Stimulated activated naive CD8-positive, alpha-beta T cell treated with anti-CD3 and anti-CD28 coated beads, Interleukin-15, Interleukin-2, amounts not matched to agents 100 U/mL and 50 U/mL, for 24 hours (primary cell): ENCODE measurements at places on chromosomes 5 and 9.

DNA sequence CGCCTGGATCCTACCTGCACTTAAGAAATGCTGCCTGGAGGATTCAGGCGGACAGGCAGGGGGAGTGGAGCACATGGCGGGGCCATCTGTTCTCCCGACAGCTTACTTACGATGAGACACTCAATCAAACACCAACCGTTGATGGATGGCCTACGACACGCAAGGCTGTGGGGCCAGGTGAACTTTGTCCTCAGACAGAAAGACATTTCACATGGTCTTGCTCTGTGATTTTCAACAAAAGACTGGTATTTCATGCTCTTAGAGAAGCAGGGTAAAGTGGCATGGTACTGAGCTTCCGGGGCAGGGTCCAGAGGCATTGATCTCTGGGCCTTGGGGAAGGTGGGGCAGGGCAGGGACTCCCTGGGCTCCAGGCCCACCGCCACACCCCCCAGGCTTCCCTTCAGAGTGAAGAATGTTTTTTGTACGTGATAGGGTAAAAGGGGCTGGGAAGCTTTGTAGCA lies 9.1 kb upstream of the OLFM1 start:
- DNase-seq = no peak

- DNase-seq = no peak
These were observed 9.7 kb downstream of the FNIP1 start for GRCh38 chr5:131786900-131787692.

DNA sequence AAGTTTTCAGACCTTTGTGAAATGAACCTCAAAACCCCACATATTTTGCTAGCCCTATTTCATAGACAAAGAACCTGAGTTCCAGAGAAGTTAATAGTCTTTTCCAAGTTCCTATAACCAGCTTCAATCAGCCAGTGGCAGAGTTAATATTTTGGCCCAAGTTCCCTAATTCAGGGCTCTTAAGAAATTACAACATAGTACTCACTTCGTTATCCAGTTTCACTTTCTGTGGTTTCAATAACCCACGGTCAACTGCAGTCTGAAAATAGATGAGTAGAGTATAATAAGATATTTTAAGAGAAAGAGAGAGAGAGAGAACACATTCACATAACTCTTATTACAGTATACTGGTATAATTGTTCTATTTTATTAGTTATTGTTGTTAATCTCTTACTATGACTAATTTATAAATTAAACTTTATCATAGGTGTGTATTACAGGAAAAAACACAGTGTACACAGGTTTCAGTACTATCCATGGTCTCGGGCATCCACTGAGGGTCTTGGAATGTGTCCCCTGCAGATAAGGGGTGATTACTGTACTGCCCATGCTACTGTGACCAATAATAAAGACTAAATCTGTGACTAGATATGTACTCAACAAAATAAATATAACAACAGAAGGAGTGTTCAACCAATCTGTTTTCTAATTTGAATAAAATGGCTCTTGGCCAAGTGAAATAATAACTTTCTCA lies 9.3 kb upstream of the MYOT start:
- no peak for DNase-seq

DNA sequence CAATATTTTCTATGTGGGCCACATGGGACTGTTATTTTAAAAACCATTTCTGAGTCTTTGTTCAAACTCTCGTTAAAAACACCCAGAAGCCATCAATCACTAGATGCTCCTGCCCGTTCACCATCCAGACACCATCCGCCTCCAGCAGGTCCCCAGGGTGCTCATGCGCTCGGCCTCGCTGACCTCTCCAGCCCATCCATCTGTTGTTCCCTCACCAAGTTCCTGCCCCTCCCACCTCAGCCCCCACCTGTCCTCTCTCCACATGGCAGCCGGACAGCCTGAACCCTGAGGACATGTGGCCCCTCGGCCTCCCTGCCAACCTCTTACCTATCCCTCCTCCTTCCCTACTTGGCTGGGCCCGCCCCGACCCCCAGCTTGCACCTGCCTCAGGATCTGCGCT lies 31.6 kb downstream of the NSUN2 start:
- no peak for DNase-seq

DNA sequence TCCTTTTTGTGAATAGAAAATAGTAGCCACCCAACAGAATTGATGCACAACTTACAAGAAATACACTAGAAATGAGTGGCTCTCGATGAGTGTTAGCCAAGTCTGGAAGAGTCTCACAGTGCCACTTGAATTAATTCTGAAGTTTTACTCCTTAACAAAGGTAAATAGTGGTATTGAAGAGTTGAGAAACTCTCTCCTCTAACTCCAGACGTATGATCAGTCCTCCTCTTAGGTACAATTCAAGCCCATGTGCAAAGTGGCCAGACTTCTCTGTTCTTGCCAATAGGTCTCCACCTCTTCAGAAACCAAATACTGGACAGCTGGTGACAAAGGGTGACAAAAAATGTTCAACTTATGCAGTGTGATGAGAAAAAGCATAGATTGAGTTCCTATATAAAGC lies 38.5 kb upstream of the ADAMTS16 start:
- DNase-seq = no peak

DNA sequence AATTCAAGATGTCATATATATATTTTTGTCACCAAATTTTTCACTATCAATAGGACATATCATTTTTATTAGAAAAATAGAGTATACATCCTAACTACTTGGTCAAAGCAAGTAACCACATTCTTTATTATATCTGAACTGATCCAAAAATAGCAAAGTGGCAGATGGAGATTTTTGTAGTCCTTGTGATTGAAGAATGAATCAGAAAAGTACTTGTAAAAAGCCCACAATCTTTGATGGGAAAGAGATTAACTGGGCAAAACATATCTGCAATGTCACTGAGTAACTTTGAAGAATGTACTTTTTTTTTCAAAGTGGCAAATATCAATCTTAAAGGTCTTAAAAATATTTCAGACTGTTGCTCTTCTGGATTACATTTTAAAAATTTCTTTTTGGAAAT lies 1040.6 kb upstream of the SEMA6A start:
- no peak for DNase-seq

- DNase-seq = no peak
These were observed 31.5 kb downstream of the GAPVD1 start for GRCh38 chr9:125293134-125293533.

DNA sequence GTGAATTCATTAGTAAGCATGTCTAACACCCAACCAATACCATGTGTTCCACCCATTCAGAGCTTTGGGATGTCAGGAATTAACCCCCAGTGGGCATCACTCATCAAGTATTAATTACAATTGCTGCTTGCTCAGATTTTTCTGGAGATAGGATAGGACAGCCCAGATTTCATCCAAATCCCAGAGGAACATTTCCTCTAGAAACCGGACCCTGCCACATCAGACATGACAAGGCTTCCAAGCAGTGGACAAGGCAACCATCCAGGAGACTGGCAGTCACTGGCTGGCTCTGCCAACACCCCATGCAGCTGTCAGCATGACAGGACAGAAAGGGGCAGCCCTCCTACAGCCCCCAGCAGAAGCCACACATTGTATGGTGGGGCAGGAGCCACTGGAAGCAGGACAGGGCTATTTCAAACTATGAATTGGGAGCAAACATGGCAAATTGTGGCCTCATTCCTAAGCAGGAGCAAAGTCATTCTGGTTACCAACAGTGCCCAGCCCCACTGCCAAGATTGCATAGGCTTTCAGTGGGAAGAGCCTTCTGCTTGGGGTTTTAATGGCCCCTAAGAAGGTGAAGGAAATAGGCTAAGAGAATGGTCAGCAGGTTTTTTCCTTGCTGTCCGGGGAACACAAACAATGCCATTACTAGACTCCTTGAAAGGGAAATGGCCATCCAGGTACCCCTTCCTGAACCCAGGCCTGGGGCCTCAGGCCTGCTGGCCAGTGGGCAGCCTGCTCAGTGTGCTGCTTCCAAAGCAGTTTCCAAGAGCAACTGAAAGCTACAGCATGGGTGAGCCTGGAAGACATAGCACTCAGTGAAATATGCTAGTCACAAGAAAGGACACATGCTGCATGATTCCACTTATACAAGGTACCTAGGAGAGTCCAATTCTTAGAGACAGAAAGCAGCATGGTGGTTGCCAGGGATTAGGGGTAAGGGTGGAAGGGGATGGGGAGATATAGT lies 294.7 kb upstream of the SLC30A5 start:
- DNase-seq = no peak

DNA sequence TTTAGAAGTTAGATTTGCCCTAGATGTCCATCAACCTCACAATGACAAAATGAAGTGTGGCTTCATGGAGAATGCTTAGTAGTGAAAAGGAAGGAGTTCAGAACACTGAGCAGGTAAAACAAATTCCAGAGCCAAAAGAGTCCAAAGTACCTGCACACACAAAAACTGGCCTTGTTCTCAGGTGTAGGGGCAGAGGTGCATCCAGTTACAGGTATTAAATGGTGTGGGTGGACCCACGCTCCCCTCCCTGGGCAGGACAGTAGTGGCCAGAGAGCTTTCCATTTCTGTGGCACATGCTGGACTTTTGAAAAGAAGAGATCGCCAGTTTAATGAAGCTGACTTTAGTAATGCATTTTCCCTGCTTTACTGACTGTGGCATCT lies 47.2 kb downstream of the SECISBP2 start:
- DNase-seq = no peak

DNA sequence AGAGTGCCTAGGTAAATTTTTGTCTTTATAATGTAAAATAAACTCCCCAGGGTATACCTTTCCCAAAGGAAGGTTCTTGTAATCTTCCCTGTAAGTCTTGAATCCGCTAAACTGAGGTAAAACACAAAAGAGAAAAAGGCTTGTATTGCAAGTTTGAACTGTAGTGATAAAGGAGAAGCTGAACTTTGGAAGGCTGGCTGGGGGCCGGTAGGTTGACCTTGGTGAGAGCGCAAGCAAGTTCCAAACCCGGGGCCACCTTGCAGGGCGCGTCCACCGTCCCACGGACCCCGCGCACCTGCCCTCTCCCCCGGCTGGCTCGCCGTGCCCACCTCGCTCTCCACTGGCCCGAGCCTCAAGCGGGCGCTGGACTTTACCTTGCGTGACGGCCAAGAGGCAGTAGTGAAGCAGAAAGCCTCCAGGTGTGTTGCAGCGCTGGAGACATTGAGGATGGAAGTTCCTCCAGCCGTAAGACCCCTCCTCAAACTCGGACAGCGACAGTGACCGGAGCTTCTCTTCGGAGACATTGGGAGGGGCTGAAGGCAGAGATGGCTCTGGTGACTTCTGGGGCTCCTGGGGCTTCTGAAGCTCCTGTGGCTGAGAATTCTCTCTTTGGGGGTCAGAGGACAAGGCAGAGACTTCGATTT lies 428 bp downstream of the SLCO4C1 start:
- no peak for DNase-seq

DNA sequence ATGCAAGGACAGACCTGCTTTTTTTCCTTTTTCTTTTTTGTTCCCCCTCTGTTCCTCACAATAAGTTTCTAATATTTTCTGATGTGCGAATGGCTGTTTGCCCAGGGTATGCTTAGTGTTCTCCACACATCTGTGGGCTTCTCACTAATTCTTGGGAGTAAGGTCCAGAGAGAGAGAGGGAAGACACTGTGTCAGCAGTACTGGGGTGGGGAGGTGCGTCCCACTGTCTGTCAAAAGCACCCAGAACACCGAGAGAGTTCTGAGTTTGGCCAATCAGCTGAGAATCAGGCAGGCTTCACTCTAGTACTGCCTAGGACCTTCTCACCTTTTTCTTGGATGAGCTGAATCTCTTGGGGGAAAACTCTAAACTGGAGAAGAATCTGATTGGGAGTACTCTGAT lies 61.8 kb downstream of the ELL2 start:
- DNase-seq = no peak

DNA sequence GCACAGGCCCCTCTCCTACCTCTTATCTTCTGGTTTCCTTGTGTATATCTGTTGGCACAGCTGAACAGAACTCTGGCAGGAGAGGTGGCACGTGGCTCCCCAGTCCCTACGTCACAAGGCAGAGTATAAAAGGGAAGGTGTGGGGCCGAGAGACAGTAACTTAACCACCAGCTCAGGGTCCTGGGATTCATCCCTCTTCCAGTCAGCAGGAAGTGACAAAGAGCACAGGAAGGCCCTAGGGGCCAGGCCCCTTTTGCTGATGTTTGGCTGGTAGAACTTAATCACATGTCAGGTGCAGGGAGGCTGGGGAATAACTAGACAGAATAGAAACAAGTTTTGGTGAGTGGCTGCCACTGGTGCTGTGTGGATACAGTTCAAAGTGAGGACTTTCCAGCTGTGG lies 4.5 kb upstream of the ICE1 start:
- no peak for DNase-seq

DNA sequence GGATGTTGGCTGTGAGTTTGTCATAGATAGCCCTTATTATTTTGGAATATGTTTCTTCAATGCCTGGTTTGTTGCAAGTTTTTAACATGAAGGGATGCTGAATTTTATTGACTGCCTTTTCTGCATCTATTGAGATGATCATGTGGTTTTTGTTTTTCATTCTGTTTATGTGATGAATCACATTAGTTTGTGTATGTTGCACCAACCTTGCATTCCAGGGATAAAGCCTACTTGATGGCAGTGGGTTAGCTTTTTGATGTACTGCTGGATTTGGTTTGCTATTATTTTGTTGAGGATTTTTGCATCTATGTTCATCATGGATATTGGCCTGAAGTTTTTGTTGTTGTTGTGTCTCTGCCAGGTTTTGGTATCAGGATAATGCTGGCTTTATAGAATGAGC lies 225.6 kb downstream of the PCSK1 start:
- no peak for DNase-seq

DNA sequence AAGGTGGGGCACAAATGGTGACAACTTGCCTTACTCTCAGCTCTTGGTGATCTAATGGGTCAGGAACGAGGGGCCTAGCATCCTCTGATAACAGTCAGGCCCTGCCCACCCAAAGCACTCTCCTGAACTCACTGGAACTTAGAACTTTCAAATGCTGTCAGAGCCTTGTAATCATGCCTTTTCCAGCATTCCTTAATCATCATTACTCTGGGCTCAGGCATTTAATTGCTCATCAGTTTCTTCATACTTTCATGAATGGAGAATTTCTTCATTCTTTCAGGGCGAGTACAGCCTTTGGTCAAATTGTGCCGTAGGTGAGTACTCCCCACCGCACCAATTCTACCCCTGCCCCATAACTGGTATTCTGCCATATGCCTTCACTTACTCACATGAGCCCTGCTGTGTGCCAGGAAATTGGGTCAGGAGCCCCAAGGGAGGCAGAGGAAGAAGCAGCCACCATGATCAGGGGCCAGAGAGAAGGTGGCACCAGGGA lies 30.2 kb upstream of the DUSP1 start:
- DNase-seq = no peak

DNA sequence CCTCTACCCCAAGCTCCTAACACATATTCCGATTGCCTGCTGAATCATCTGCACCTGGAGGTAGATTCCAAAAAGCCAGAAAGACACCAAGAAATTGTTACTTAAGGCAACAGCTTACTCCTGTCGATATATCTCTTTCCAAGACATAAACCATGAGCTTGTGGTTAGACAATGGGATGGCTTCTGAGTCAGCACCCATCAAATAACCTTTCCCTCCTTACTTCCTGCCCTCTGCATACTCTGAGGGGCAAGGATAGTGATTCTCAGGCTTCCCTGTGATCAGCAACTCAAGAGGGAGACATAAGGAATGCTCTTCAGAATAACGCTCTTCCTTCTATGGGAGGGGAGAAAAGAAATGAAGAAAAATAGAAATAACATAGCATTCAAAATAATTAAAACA lies 70.9 kb downstream of the TMEM215 start:
- no peak for DNase-seq

GRCh38 chr5:128155776-128156175 lies 72.2 kb downstream of the SLC12A2 start:
- no peak for DNase-seq
